ENCODE measurements at places on chromosomes 12 and 14.

GRCh38 chr12:26125400-26126339, 833 bp upstream of the BHLHE41 start:
- peak; percentile 81 for DNase-seq

GRCh38 chr14:90519262-90519920, 122.6 kb downstream of the CALM1 start:
- no peak for DNase-seq

GRCh38 chr12:22578328-22578727, 34.0 kb upstream of the C2CD5 start:
- DNase-seq: no peak

- DNase-seq: peak; percentile 54
Measured at GRCh38 chr14:23494223-23494622, 24.7 kb downstream of the NGDN start.

DNA sequence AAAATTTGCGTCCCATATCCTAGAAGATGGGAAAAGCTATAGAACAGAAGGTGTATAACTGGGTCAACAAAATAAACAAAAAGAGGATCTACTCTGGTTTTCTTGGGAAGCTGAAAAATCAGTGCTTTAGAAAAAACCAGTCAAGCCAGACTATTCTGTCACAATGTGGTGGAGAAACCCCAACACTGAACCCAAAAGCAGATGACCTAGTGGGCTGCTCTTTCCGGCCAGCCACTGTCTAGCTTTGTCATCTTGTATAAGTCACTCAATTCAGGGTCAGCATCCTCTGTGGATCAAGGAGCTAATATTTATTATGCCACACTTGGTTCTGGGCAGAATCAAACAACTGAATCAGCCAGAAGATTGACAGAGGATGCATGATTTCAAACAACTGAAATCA, 26.6 kb upstream of the TMCC3 start:
- no peak for DNase-seq

Data from C1 segment of cervical spinal cord (tissue), 14 donors.